Activated CD4-positive, alpha-beta memory T cell treated with anti-CD3 and anti-CD28 coated beads for 36 hours (primary cell): ENCODE measurements at places on chromosomes 13 and 19. TPM values are rescaled to one million over a fixed set of nuclear protein-coding genes. Genes with fewer than 3 reads are reported as not detected.

DNA sequence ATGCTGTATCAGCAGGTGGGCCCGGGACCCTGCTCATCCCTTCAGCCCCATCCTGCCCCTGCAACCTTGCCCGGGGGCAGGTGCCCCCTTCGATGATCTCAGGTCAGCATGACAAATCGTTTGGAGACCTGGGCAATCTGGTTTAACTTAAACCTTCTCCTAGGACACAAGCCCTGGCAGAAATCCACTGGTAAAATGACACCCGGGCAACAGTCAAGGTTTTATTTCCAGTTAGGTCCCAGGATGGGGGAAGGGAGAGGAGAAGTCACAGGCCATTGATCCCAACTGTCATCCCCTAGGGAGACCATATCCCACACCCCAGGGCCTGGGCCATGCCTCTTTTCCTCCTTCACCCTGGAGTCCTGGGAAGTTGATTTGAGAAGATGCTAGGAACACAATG, 1.8 kb upstream of the PLIN5 start:
- DNase-seq, result no peak

DNA sequence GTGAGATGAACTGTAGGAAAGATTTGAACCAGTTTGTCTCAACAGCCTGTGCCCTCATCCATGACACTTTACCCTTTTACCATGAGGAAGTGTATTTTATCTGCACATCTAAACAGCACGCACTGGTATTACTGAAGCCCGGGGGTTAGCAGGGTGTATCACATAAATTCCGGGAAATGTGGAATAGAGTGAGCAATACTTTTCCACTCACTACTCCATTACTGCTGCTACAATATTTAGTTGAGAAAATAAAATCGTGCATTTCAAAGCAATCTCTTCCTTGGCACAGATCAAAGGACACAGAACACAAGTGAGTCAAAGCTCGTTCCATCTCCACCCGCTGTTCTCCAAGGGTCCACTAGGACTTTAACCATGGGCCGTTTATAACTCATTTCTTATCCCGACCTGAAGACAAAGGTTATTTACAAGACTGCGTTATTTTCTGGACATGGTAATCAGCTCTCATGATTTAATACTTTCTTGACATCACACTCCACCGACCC, 35.2 kb downstream of the STK24 start:
- DNase-seq, result no peak

DNA sequence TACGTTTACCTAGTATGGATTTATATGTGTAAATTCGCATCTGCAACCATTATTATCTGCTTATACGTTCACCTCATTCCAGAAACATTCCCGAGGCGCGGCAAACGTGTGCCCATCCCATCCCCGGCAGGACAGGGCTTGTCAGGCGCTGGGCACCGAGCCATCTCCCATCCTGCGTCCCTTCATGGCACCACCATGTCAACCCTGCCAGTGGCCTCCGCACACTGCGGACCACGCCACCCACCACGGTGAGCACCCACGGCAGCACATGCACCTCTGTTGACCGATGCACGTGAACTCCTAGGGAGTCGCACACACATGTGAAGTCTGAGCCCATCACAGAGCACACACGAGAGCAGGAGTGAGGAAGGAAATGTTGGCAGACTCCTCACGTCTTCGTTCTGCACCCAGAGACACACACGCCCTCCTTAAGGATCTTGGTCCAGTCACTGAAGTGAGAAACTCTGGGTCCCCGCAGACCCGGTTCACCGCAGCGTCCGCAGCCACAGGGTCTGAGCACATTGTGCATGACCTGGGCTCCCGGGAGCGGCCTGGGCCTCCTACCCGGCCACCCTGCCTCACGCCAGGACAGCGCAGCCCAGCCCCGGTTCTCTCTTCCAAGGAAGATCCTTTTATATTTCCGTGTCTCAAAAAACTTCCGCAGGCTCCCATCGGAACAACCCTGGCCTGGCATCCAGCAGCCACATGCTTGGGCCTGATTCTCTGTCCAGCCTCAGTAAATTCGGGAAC, 68.4 kb upstream of the C13orf46 start:
- no peak for DNase-seq

DNA sequence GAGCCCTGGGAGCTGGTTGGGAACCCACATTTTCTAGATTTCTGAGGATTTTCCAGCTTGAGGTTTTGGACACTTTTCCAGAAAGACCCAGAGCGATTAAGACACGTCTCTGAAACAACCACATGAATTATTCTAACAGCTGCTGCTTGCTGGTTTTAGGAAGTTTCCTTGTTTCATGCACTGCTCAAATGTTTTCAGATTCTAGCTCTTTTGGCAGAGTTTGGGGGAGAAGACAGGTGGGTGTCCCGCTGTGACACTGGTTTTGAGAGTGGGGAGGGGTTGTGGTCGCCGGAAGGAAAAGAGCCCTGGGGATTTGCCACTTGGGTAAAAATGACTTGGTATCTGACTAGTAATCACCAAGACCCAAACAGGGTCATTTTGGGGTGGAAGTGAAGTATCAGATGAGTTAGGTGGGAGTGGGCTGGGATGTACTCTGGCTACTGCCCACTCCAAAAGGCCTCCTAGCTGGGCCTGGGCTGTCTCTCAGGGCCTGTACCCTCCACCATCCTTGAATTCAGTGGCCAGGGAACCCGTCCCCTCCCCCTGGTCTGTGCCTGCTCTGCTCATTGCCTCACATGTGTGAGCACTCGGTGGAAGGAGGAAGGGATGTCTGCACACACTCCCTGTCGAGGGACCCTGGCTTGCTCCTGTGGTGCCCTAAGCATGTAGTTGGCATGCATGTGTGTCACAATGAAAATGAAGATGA, 13.2 kb downstream of the GATAD2A start:
- DNase-seq, result peak; percentile 31

Gene MED4
- 49.3 TPM for total RNA-seq

DNA sequence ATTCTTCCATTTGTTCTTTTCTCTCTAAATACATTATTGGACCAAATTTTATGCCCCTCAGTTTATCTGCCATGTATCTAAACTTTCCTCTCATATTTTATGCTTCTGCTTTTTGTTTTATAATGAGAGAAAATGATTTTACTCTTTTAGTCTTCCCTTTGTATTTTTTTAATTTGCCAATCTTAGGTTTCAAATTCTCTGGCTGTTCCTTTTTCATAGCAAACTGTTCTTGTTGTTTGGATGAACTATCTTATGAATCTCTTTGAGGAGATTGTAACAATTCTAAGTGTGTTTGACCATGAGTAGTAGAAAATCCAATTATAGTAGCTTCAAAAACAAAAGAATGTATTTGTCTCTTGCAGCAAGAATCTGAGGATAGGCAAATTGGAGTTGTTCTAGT, 290.5 kb downstream of the NDFIP2 start:
- no peak for DNase-seq

DNA sequence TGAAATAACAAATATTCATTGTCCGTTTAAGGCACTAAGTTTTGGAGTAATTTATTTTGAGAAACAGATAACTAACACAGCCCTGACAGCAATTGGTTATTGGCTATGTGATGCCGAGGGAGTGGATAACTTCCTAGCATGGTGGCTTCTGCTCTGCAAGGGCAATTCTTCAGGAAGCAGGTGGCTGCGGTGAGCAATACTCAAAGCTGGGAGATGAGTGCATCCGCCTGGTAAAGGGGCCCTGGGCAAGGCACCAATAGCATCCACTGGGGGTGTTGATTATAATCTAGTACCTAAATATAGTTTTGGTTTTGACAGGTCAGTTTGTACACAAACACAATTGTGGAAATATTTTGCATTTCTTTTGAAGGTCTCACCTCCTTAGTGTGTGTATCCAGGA, 41.0 kb downstream of the CCDC70 start:
- DNase-seq, result peak; percentile 14
